ENCODE measurements at places on chromosomes 6 and 20.

DNA sequence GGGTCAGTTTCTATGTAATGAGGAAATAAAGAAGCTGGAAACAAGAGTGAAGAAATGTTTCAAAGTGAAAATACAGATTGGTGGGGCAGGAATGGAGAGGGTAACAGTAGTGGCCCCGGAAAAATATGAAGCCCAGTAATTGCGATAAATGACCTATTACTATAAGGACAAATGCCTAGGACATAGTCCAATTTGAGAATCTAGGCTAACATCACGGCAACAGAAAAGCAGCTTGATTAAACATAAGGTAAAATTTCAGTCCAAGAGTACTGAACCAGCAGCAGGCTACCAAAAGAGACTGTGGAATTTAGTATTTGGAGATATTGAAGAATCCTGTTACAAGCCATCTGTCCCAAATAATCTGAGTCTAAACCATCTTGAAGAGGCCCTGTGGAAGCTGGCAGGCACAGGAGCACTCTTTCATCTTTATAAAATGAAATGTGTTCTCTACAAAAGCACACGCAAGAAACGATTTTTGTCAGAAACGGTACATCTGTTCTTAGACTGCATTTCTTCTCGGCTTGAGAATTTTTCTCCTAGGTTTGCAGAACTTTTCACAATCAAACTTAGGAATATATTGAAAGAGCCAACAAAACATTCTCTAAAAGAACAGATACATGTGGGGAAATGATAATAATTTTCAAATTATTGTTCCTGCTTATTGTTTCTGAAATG lies 49.3 kb downstream of the ELOVL5 start:
- DNase-seq = no peak

DNA sequence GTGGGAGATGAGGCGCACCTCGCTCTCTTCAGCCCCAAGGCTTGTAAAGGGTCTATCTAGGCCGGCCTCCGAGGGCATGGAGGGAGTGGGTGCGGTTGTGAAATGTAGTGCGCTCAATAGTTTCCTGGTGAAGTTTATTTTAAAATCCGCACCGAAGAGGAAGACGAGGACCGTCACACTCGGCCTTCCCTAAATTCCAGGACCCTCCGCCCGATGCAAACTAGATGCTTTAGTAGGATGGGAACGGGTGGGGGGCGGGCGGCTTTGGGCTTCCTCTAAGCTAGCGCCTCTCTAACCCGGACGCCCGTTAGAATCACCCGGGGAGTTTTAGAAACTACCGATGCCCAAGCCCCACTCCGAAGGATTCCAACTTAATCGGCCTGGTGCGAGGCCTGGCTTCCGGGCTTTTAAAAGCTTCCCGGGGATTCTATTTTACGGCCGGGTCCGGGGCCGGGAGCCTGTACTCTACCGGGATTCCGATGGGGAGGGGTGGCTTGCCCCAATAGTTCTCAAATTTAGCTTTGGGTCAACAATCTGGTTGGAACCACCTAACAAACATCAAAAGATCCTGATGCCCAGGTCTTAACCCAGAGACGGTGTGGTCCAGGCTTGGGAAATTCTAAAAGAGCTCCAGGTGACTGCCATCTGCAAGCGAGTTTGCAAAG lies 548 bp upstream of the BCAS4 start:
- no peak for DNase-seq

GRCh38 chr20:46831633-46832011 lies 63.0 kb upstream of the EYA2 start:
- no peak for DNase-seq

DNA sequence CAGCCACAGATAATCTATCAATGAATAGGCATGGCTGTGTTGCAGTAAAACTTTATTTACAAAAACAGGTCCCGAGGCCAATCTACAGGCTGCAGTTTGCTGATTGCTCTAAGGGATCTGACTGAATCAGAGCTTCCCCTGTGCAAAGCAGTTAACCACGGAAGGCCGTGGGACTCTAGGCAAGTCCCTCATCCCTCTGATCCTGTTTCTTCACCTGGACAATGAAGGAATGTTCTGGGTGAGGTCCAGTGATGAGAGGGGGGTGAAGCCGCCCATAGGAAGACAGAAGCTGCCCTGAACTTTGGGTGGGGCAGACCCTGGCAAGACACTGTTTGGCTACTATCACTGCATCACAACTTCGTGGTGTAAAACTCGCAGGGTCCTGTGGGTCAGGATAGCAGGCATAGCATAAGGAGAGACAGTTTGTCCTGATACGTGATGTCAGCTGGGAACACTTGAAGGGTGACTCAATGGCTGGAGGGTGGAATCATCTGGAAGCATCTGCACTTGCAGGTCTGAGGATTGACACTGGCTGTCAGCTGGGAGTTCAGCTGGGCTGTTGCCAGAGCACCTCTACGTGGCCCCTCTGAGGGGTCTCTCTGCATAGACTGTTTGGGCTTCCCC lies 33.3 kb upstream of the TGM2 start:
- no peak for DNase-seq

GRCh38 chr6:147677647-147678046 lies 169.2 kb downstream of the SAMD5 start:
- DNase-seq = no peak

DNA sequence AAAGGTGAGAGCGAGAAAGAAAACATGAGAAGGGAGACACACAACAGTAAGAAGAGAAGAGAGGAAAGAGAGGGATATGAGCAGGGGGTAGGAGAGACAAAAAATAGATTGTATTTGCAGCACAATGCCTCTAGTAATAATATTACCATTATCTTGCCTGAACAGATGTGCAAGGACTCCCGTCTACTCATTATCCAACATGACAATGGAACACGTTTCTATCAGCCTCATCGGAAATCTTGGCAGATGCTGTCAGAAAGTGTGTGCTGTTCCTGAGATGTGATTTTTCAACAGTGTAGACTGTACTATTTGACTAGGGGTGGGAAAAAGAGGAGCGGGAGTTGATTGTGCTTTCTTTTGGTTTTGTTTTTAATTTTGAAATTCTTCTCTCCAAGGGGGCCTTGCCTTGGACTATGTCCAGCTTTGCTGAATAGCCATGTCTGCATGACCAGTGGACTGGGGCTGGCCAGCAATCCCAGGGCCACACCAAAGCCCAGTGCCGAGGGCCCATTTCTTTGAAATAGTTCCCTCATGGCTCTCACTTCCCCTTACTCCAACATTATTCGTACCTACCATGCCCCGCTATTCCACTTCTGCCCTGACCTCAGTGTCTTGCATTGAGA lies 11.3 kb upstream of the TRAM2 start:
- no peak for DNase-seq

DNA sequence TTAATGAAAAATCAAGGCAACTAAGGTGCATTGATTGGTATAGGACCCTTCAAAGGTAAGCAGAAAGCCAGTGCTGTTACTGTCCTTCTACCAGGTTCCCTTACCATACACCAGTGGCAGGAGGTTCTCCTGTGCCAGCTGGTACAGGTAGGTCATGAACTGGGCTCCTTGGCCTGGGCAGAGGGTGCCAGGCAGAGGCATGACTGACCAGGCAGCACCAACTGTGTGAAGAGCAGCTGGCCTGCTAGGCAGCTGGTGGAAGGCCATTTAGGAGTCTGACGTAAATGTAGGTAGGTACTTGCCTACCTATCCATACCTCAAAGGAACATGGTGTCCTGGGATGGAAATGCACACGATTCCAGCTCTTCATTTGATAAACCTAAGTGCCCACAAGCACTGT lies 23.3 kb downstream of the PCNA start:
- DNase-seq = no peak

DNA sequence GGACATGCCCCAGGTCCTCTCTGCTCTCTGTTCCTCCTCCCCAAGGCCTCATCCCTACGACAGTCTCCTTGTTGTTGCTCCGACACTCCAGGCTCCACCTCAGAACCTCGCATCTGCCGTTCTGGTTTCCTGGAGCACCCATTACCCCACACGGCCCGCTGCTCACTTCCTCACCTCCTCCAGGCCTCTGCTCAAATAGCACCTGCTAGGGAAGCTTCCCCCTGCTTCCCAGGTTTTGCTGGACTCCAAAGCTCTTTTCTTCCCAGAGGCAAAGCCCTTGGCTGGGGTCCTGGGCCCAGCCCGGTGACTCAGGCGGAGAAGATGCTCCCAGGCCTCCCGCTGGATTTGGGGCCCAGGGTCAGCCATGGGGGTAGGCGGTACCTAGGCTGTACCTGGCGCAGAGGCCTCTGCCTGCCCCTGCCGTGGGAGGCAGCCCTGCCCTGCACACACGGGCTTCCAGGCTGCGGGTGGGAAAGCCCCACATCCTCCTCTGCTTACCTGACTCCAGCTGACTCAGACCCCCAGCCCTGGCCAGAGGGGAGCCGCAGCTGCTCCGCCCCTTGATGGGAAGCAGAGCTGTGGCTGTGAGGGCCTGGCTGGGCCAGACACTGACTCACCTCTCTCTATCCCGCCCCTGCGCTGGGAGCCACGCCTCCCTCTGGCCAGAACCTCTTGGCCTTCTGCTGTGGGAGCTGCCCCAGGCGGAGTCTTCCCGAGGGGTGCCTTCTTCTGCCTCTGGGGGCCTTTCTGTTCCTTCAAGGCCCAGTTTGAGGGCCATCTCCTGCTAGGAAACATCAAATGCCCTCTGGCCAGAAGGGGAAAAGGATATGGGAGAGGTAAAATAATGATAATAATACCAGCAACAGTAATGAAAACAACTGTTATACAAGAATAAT lies 130.5 kb downstream of the CEBPB start:
- no peak for DNase-seq

DNA sequence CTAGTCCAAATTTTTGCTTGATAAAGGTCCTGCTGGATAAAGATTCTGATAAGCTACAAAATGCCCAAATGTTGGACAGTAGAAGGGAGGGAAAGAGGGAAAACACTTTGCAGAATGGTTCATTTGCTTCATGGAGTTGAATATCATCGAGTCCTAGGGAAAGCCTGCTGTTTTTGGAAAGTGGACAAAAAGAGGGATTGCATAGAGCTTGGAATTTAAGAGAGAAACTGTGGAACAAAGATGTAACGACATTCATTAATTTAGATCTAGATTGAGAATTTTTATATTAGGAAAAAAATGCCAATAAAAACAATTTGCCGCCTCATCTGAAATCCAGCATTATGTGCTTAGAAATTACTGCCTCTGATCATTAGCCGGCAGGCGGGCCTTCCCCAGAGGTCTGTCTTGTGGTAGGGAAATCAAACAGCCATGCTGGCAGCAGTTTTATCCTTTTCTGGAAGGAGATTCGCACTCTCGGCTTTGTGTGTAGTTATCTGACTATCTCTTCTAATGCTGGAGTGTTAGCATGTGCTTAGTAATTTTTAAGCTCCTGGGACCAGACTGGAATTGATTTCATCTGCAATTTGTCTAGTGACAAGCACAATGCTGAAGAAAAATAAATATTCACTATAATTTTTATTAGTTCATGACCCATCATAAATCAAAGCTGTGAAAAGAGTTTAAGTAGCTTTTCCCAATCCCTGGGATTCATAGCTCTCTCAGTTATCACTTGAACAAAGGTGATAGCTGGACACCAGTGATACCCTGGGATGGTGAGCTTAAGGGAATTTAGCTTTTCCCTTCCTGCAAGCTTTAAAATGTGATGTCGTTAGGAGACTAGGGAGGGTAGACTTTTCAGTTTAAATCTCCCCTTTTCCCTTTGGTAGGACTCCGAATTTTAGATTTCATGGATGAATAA lies 329.5 kb downstream of the PRL start:
- no peak for DNase-seq

GRCh38 chr20:59873409-59873808 lies 60.0 kb downstream of the SYCP2 start:
- DNase-seq = no peak

GRCh38 chr6:66900133-66901083 lies 1193.4 kb upstream of the EYS start:
- DNase-seq = no peak

- no peak for DNase-seq
Observed at GRCh38 chr20:40683894-40684268, 5.2 kb downstream of the MAFB start.

DNA sequence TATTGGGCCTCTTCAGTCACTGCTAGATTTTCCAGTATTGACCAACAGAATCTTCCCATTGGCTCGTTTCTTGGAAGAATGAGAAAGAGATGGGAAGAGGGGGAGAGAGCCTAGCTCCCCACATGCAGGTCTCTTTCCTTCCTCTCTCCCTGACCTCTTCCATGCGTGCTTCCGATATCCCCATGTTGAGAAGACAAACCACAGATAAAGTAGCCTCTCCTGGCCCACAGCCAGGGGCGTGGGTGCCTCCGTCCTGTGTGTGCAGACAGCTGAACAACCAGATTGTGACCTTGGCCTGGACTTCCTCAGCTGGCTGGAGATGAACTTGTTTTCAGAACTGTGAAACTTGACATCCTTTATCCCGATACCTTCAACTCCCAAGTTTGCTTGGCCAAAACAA lies 71.0 kb downstream of the EDN3 start:
- no peak for DNase-seq

DNA sequence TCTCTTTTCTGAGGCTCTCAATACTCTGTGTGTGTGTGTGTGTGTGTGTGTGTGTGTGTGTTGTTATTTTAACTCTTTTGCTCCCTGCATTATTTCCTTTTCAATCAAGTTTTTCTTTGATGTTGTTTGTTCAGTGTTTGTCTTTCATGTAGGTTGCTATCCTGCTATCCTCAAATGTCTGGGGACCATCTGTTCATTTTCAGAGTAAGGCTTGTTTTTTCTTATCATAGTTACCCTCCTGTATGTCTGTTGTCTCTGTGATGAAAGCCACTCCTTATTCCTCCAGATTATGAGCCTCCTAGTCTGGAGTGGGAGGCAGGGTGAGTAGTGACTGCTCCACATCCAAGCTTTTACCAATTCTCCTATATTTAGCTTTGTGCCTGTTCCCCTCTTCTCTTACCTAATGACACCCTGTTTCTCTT lies 9.2 kb downstream of the ENPP3 start:
- no peak for DNase-seq

- no peak for DNase-seq
Observed at GRCh38 chr20:24149175-24149574, 160.6 kb upstream of the GGTLC1 start.
